ENCODE measurements at places on chromosomes 2 and 18. TPM values are rescaled to one million over a fixed set of nuclear protein-coding genes. Genes with fewer than 3 reads are reported as not detected.

The C2orf78 gene
- 0.02 TPM for polyA plus RNA-seq

DNA sequence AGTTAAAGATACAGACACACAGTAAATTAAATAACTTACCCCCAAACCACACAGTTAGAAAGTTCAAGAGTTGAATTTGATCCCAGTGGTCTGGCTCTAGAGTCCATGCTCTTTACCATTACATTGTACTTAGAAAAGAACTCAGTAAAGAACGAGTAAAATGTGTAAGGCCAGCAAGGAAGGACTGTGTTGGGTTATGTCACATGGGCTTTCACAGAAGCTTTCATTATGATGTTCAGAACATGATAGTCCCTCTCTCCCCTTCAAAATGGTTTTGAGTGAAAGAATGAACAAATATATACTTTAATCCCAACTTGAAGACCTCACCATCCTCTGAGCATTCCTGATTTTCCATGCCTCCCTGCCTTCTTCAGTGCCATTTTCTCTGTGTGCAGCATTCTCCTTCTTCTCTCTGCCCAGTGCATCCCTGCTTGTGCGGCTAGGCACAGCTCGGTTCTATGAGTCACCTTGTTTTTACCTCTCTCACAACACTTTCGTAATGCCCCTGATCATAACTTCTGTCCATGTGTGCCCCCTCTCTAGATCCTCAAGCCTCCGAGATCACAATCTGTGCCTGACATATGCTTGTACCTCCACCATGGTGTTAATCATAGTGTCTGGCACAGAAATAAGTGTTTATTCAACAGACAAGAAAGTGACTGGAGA, 22.0 kb downstream of the RASGRP3 start:
- no peaks in the 10 kb centered on the region for H3K27me3 ChIP-seq
- no peaks in the 10 kb centered on the region for H3K36me3 ChIP-seq
- H3K27ac ChIP-seq = peak overlapping the region; percentile 29

DNA sequence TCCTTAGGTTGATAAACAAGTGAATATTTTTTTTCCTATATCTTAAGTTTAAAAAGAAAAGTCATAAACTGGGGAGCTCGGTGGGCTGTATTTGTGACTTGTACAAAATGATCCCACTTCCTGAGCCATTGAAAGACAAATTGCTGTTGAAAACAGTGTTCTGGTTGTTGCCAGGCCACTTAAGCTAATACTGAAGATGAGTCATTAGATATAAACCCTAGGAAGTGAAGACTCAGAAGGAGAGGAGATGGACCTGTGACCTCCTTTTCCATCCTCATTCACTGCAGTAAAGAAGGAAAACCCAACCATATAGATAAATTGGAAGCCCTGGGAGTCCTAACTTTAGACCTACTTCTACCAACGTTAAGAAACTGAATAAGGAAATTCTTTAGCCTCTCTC, 46.2 kb upstream of the SERPINE2 start:
- peak overlapping the region; percentile 92 for H3K27ac ChIP-seq
- H3K4me1 ChIP-seq = no peaks in the 10 kb centered on the region
- H3K4me3 ChIP-seq = no peak overlapping the region
- no peaks in the 10 kb centered on the region for H3K36me3 ChIP-seq
- H3K27me3 ChIP-seq = no peaks in the 10 kb centered on the region

- H3K27ac ChIP-seq = peak overlapping the region; percentile 96
- H3K27me3 ChIP-seq = no peaks in the 10 kb centered on the region
- H3K36me3 ChIP-seq = no peaks in the 10 kb centered on the region
Measured at GRCh38 chr2:46297546-46298271, 502 bp downstream of the EPAS1 start.

The C2orf15 gene
- 0.25 TPM for polyA plus RNA-seq

The CDKL4 gene
- polyA plus RNA-seq = 0.60 TPM

GRCh38 chr2:55986700-55987440, 63.3 kb upstream of the EFEMP1 start:
- H3K27me3 ChIP-seq = no peaks in the 10 kb centered on the region
- H3K4me1 ChIP-seq = no peaks in the 10 kb centered on the region
- H3K27ac ChIP-seq = no peak overlapping the region
- no peak overlapping the region for H3K4me3 ChIP-seq
- no peaks in the 10 kb centered on the region for H3K36me3 ChIP-seq

GRCh38 chr18:76102156-76102555, 392.9 kb downstream of the ZNF516 start:
- DNase-seq = no peak
- no peak overlapping the region for H3K4me3 ChIP-seq
- H3K36me3 ChIP-seq = no peaks in the 10 kb centered on the region
- H3K27me3 ChIP-seq = no peaks in the 10 kb centered on the region
- H3K27ac ChIP-seq = no peak overlapping the region
- H3K4me1 ChIP-seq = no peaks in the 10 kb centered on the region

The GPAT2 gene
- polyA plus RNA-seq = not detected

DNA sequence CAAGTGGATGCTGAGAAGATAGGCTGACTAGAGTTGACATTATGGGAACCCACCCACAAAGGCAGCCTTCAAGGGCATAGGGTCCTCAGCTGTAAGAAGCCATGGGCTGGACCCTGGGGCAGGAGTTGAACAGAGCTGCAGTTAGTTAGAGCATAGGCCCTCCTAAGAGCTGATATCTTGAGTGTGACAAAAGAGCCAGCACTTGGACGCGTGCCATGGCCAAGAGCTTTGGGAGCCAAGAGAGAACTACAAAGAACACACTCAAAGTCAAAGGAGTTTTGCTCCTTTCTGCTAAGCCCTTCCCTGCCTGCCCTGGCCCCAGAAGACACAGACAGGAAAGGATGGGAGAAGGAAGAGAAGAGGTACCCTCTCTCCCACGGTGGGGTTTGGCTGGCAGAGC, 29.9 kb upstream of the AGAP1 start:
- DNase-seq = no peak
- no peaks in the 10 kb centered on the region for H3K36me3 ChIP-seq
- H3K27me3 ChIP-seq = peaks cover 7% of the 10 kb centered on the region
- H3K4me1 ChIP-seq = peaks cover 4% of the 10 kb centered on the region
- H3K4me3 ChIP-seq = no peak overlapping the region

GRCh38 chr2:145010635-145011034, 490.7 kb upstream of the ZEB2 start:
- H3K27ac ChIP-seq = no peak overlapping the region
- no peak overlapping the region for H3K4me3 ChIP-seq
- no peak for DNase-seq
- no peaks in the 10 kb centered on the region for H3K36me3 ChIP-seq
- peaks cover 28% of the 10 kb centered on the region for H3K4me1 ChIP-seq

- H3K4me3 ChIP-seq = no peak overlapping the region
- DNase-seq = peak; percentile 4
- H3K4me1 ChIP-seq = no peaks in the 10 kb centered on the region
- H3K27me3 ChIP-seq = no peaks in the 10 kb centered on the region
- H3K27ac ChIP-seq = no peak overlapping the region
Measured at GRCh38 chr2:229419158-229419557, 148.1 kb upstream of the PID1 start.

The ZRANB3 gene
- polyA plus RNA-seq = 5.6 TPM

- H3K4me1 ChIP-seq = no peaks in the 10 kb centered on the region
- no peaks in the 10 kb centered on the region for H3K36me3 ChIP-seq
- no peaks in the 10 kb centered on the region for H3K27me3 ChIP-seq
- no peak for DNase-seq
Measured at GRCh38 chr2:33069894-33070651, 123.3 kb downstream of the LTBP1 start.

- peak; percentile 32 for DNase-seq
- H3K27me3 ChIP-seq = no peaks in the 10 kb centered on the region
- H3K36me3 ChIP-seq = no peaks in the 10 kb centered on the region
- no peak overlapping the region for H3K4me3 ChIP-seq
- no peaks in the 10 kb centered on the region for H3K4me1 ChIP-seq
Measured at GRCh38 chr2:11930211-11930761, 183.9 kb downstream of the LPIN1 start.

DNA sequence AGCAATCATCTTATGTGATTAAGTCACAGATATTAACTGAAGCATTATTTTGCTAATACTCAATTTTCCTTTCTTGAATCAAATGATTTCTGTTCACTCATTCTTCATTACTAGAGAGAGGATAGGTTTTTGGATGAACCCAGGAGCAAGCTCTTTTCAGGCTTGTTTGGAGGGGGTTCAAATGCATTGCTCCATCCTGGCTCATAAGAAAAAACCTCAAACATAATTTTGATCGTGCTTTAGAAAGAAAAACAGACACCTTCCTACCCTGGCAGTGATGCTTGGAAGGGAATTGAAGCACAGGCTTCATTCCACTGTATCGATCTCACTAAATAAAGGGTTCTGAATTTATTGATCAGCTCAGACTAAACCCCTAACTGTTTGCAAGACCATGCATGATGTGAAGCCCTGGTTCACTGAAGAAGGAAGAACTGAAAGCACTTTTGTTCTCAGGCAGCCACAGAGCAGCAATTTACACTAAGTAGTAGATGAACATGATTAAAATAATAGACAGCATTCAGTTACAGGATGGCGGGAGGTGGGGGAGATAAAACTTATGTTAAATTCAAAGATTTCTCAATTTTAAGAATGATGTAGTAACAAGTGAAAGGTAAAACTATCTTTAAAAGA, 53.4 kb downstream of the CDH2 start:
- H3K36me3 ChIP-seq = peaks cover 51% of the 10 kb centered on the region
- H3K4me3 ChIP-seq = peak overlapping the region; percentile 18
- H3K4me1 ChIP-seq = peaks cover 14% of the 10 kb centered on the region
- no peaks in the 10 kb centered on the region for H3K27me3 ChIP-seq
- DNase-seq = no peak

DNA sequence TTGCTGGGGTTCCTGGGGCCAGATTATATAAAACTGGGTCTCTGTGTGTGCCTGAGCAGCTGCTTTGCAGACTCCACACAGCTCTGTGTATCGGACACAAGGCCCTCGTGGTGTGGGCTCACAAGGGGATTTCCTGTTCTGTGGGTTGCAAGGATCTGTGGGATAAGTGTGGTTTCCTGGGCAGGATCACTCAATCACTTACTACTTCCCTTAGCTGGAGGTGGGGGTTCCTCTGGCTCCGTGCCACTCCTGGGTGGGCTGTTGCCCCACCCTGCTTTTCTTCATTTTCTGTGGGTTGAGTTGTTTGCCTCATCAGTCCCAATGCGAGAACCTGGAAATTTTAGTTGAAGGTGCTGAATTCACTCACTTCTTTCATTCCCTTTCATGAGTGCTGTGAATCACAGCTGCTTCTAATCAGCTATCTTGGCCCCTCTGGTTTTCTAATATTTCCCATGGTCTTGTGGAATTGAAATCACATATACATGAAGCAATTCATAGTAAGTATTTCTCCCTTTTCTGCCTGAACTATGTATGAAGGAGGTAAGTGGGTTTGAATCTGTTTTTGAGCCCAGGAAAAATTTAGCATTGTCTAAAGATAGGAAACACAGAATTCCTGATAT, 196.3 kb downstream of the DCDC2C start:
- H3K4me3 ChIP-seq = no peak overlapping the region
- no peak for DNase-seq
- H3K36me3 ChIP-seq = no peaks in the 10 kb centered on the region
- H3K4me1 ChIP-seq = no peaks in the 10 kb centered on the region

The NLRC4 gene
- polyA plus RNA-seq = 0.02 TPM

- no peaks in the 10 kb centered on the region for H3K27me3 ChIP-seq
- H3K36me3 ChIP-seq = no peaks in the 10 kb centered on the region
- no peaks in the 10 kb centered on the region for H3K4me1 ChIP-seq
- no peak overlapping the region for H3K4me3 ChIP-seq
- DNase-seq = peak; percentile 16
Measured at GRCh38 chr2:232885264-232885961, 15.3 kb downstream of the SNORC start.

DNA sequence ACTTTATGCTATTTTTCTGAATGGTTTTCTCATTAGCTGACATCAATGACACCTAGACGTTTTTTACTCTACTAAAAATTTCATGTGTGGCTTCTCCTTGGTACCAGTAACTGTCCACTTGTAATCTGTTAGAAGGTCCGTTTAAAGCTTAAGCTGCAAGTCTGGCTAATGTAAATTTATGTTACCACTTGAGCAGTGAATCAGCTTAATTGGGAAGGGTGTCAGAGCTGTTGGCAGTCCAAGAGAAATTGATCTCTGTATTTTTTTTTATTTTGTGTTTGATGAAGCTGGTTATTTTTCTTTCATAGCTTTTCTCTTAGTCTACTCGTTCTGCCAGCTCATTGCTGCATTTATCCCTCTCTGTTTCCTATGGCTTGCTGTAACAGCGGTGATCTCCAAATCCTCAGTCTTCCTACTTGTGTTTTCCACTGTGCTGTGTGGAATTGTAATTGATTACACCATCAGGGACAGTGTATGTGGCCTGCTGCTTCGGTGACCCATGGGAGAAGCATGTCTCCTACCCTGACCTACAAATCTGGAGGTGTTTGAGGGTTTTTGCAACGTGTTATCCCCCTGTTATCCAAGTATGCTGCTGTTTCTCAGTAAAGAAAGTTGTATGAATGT, 724.2 kb upstream of the REG3G start:
- no peaks in the 10 kb centered on the region for H3K36me3 ChIP-seq
- H3K4me3 ChIP-seq = no peak overlapping the region
- DNase-seq = no peak
- H3K27ac ChIP-seq = no peak overlapping the region
- no peaks in the 10 kb centered on the region for H3K4me1 ChIP-seq
- H3K27me3 ChIP-seq = no peaks in the 10 kb centered on the region

The LIPG gene
- 3.2 TPM for polyA plus RNA-seq

- H3K27ac ChIP-seq = no peak overlapping the region
- no peaks in the 10 kb centered on the region for H3K27me3 ChIP-seq
- no peak overlapping the region for H3K4me3 ChIP-seq
- no peaks in the 10 kb centered on the region for H3K4me1 ChIP-seq
- DNase-seq = no peak
Measured at GRCh38 chr2:226943862-226944620, 108.2 kb downstream of the RHBDD1 start.

GRCh38 chr2:240437861-240438809, 2.7 kb downstream of the GPC1 start:
- DNase-seq = peak; percentile 94
- H3K27ac ChIP-seq = no peak overlapping the region
- H3K4me1 ChIP-seq = peaks cover 14% of the 10 kb centered on the region
- no peaks in the 10 kb centered on the region for H3K27me3 ChIP-seq
- H3K36me3 ChIP-seq = no peaks in the 10 kb centered on the region
- H3K4me3 ChIP-seq = peak overlapping the region; percentile 23

The PDCD1 gene
- polyA plus RNA-seq = not detected

The STK36 gene
- 83.2 TPM for polyA plus RNA-seq

The RAB3GAP1 gene
- polyA plus RNA-seq = 10.9 TPM

Data from SK-N-SH (cell line).